ENCODE measurements at places on chromosomes 7 and 10.

- no peak for DNase-seq
Observed at GRCh38 chr7:1025743-1026581, 18.4 kb upstream of the GPR146 start.

DNA sequence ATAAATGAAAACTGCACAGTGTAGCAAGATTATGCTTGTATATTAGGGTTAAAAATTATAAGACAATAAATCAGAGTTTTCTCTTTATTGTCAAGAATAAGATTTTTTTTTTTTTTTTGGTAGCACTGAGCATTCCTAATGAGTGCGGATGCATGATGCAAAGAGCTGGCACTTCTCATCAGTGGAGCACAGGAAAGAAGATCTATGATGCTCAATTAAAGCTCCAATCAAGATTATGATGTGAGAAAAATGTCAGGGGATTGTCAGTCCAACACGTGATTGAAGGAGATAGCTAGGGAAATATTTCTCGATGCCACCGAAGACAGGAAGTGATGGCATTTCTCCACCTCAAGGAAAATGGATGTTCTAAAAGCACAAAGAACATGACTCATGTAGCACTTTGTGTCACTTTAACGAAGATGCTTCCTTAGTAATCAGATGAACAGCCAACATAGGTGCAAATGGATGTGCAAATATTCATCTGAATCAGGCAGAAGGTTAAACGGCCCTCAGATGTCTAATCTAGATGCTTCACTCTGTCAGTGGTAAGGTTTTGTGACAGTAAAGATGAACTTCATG is 240.9 kb downstream of the THSD7A start:
- no peak for DNase-seq

- no peak for DNase-seq
Observed at GRCh38 chr7:1814089-1814811, 144.2 kb downstream of the ELFN1 start.

- DNase-seq, result no peak
Observed at GRCh38 chr10:22977751-22978150, 49.9 kb downstream of the ARMC3 start.

- no peak for DNase-seq
Observed at GRCh38 chr10:10403762-10404161, 613.9 kb upstream of the CELF2 start.
